ENCODE measurements at places on chromosomes 1 and 21.
A peak's percentile ranks its signal among the peaks of the same experiment; 100 is the strongest.

DNA sequence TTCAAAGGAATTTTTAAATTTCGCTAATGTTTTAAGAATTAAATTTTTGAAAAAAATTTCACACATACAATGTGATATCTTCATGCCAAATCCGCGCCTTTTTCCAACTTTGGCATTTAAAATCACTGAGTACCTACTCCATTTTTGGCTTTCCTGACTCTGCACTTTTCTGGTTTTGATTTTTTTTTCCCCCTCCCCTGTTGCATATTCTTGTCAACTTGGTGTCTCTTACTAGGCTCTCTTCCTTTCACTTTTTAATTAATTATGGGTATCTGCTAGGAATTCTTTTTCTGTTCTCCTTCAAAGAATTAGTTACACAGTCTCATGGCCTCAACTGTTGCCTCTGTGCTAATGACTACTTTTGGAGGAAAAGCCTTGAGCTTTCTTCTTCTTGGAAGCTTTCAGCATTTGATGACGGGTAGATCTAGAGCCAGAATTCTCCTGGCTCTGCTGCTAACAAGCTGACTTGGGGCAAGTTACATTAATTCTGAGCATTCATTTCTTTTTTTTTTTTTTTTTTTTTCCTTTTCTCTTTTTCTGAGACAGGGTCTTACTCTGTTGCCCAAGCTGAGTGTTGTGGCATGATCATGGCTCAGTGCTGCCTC, 1.8 kb downstream of the AGL start:
- no peak for DNase-seq

DNA sequence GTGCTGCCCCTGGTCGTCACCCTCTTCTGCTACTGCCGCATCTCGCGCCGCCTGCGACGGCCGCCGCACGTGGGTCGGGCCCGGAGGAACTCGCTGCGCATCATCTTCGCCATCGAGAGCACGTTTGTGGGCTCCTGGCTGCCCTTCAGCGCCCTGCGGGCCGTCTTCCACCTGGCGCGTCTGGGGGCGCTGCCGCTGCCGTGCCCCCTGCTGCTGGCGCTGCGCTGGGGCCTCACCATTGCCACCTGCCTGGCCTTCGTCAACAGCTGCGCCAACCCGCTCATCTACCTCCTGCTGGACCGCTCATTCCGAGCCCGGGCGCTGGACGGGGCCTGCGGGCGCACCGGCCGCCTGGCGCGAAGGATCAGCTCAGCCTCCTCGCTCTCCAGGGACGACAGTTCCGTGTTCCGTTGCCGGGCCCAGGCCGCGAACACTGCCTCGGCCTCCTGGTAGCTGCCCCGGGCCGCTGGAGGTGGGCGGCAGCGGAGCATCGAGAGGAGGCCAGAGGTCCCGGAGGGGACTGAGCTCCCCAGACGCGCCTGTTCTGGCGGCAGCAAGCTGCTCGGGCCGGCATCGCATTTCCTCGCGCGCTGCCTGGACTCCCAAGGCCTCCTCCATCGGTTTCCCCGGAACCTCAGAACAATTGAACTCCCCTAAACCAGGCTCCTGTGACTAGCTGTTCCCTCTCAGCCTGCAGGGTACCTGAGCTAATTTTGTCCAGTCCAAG, 1.1 kb downstream of the GPR25 start:
- no peak for DNase-seq

DNA sequence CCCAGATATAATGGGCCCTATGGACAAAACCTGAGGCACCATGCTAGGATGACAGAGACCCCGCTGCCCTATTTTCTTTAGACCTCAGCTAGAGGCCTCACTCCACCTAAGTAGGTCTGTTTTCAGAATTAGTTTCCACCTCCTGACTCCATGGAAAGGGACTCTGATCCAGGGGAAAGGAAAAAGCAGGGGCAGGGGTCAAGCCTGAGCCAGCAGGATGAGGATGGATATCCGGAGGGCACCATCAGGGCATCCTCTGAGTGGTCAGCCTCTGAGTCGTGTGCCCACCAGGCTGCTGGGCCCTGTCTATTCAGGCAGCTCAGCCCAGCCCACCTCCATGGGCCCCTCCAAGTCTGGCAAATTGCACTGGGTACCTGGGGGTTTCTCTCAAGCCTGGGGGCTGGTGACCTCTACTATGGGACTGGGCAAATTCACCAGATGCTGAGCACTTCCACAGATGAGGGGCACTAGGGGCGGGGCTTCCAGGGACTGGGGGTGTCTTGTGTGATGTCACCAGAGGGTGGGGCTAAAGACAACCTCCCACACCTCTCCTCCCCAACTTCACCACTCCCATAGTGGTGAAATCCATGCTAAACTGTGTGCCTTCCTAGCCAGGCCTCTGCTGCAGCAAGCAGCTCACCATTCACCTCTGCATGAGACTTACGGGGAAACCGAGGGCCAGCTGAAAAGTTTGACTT, 5.5 kb downstream of the PAQR7 start:
- DNase-seq: no peak

DNA sequence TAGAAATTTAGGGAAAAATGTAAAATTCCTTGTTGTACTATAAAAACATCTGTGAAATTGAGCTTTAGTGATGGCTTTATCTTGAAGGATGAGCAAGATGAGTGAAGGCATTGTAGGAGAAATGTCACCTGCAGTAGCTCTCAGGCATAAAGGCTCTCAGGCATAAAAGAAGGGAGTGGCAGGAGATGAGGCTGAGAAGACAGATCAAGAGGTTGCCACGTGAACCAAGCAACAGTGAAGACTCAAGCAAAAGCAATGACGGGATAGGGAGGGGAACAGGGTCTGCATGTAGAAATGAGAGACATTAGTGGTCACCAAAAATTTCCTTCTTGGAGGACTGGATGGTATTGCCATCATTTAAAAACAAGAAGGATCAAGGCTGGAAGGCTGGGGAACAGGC, 98.8 kb downstream of the ST3GAL3 start:
- no peak for DNase-seq

- DNase-seq: no peak
Observed at GRCh38 chr1:87200875-87201638, 127.6 kb upstream of the LMO4 start.

- DNase-seq: no peak
Observed at GRCh38 chr1:54566438-54567141, 18.6 kb downstream of the ACOT11 start.

DNA sequence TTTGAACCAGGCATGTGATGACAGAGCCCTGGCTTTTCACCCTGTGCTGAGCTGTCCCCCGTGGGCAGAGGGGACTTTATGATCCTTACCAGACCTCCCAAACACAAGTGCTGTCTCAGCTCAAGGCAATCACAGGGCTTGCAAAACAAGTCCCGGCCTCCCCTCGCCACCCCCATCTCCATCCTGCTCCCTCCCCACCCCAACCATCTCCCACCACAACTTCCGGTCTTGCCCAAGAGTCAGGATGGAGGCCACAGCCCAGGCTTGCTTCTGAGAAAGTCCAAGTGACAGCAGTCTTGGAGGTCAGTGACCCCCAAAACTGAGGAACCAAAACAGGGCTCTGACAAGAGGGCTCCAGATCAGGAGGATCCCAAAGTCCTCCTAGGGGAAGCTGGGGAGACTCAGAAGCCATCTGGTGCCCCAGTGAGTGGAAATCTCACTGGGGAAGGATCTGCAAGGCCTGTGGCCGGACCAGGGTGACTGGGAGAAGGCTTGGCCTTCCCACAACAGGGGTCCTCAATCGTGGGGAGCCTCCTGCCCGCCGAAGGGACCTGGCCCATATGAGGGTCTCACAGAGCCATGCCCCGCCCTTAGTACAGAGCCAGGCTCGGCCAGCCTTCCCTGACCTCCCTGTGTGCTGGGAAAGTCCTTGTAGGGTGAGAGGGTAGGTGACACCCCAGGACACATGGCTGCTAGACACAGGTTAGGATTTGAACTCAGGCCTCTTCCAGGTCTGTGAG, 4.5 kb upstream of the SDC3 start:
- DNase-seq: no peak

DNA sequence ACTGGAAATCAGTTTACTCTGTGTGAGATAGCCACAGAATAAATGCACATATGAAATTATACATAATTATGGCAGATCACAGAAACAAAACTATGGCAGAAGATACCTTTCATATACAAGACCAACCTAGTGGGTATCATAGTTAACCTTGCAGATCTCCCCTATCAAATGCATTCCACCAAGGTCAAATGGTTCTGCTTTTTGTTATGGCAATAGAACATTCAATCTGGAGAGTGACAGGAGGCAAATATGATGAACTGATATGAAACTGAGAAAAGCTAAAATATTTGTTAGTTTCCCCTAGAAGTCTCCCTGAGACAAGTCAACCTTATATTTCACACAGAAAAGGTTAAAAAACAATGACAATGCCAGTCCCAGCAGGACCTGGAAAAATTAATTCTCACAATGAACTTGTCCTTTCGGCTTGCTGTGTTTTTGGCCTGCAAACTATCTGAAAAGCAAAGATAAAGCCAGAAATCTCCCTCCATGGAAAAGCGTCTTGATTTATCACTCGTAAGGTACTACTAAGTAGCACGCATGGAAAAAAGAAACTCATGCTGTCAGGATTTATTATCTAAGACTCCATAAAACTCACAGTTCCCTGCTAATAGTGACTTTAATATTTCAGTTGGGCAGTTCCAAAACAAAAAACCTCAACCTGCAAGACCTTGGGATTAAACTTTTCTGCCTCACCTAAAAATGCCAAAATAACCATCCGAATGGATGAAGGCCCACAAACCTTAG, 174.3 kb downstream of the TGFBR3 start:
- no peak for DNase-seq

- DNase-seq: no peak
Observed at GRCh38 chr1:166432655-166433054, 265.9 kb upstream of the FAM78B start.

GRCh38 chr1:27536767-27537166, 46.8 kb upstream of the WASF2 start:
- peak; percentile 28 for DNase-seq

DNA sequence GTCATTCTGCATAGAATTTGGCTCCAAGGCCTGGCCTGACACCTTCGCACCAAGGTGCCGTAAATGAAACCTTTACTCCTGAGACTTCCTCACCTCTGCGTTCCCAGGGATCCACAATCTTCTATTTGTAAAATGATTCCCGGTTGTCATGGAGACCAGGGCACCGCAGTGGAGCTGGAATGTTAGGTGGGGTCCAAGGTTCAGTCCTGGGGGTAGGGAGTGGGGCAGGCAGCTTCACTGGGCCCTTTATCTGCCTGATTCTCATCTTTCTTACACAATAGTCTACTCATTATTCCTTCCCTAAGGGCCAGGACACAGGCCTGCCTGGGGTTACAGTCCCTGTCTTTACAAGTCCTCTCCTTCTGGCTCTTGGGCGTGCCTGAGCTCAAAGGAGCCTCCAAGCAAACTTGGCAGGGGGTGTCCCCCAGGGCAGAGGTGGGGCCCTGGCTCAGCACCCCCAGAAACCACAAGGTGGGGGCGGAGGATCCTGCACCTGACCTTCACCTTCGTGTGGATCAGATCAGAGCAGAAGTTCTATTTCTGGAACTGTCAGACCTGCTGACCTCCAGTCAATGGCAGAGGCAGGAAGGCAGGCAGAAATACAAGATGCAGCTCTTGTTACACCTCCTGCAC, 51.1 kb downstream of the RIPK4 start:
- DNase-seq: no peak

DNA sequence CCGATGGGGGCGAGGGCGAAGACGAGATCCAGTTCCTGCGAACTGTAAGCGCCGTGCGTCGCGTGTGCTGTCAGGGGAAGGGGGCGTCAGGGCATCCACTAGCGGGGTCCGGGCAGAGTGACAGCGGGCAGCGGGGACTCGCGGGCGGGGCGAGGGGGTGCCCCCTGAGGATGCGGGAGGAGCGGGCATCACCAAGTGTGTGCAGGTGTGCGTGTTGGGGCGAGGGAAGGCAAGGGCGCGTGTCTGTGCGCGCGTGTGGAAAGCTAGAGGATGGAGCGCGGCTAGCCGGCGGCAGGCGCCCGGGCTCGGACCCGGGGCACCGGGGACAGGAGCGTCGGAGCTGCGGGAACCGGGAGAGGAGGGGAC, 525 bp downstream of the RYR2 start:
- DNase-seq: no peak

- DNase-seq: no peak
Observed at GRCh38 chr1:12696658-12697057, 19.3 kb upstream of the AADACL3 start.

GRCh38 chr1:41377397-41377796, 16.2 kb downstream of the FOXO6 start:
- no peak for DNase-seq

DNA sequence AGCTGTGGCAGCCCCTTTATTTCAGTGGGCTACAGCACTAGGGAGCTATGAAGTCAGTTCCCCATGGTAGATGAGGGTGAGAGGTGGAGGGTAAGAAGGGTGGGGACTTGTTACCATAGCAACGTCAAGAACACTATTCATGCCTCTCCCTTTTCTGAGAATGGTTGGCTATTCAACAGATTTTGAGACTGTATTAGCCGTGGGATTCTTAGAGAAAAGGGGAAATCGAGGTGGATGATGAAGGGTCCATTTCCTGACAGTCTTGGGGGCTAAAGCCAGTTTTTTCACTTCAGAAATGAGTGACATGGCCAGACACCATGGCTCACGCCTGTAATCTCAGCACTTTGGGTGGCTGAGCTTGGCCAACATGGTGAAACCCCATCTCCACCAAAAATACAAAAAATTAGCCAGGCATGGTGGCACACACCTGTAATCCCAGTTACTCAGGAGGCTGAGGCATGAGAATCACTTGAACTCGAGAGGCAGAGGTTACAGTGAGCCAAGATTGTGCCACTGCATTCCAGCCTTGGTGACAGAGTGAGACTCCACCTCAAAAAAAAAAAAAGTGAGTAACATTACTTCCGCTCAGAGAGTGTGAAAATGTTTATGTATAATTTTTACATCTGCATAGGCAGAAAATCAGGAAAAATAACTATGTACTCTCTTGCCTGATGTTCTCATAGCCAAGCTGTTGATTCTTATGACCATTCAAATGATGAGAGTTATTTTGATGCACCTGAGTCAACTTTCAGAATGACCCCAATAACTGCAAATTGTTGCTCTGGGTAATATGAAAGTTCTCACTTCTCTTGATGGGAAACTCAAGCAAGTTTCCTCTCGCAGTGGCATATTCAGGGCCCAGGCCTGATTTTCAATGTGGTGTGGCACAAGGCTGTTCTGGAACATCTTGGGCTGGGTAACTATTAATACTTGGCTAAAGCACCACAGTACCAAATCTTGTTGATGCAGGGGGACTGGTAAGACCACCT, 23.2 kb upstream of the RGSL1 start:
- no peak for DNase-seq

GRCh38 chr21:38151021-38151645, 105.7 kb upstream of the KCNJ15 start:
- DNase-seq: no peak

- no peak for DNase-seq
Observed at GRCh38 chr1:76944942-76945341, 77.7 kb downstream of the ST6GALNAC5 start.

DNA sequence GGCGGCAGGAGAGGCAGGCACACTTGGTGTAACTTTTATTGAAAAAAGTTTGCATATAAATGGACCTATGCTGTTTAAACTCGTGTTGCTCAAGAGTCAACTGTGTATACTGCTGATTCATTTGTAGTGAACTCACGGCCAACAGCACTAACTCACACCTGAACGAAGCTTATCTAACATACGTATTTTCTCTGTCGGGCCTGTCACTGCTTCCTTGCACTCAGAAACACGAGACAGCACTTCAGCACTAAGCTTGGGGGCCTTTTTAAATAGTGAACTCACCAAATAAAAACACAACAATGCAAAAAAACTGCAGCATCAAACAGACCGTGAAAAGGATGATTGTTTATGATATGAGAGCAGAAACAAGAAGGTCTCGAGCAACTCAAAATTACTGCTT, 58.9 kb upstream of the NEK2 start:
- no peak for DNase-seq

- DNase-seq: peak; percentile 24
Observed at GRCh38 chr1:14017531-14017961, 317.6 kb downstream of the PRDM2 start.
